ENCODE measurements at places on chromosomes 3 and 15. TPM values are rescaled to one million over a fixed set of nuclear protein-coding genes. Genes with fewer than 3 reads are reported as not detected.

Gene FBXW12
- not detected for total RNA-seq

Gene NUP210
- 5.6 TPM for total RNA-seq

Gene EOGT
- 14.2 TPM for total RNA-seq

Gene HRH1
- 13.8 TPM for total RNA-seq

Gene SCN11A
- 0.12 TPM for total RNA-seq

Gene SKOR1
- 0.47 TPM for total RNA-seq

Gene RPS17
- 981 TPM for total RNA-seq

Gene C3orf85
- total RNA-seq = 14.3 TPM

Gene TCAIM
- total RNA-seq = 19.4 TPM

Gene ITGA11
- total RNA-seq = 2.4 TPM

Gene FOXL2
- total RNA-seq = not detected

Gene P3H2
- total RNA-seq = 46.4 TPM

Gene ROPN1
- 2.0 TPM for total RNA-seq

Gene PODXL2
- 20.8 TPM for total RNA-seq

Gene DISP2
- 13.7 TPM for total RNA-seq

Gene PAQR9
- total RNA-seq = not detected

Gene CLDN1
- 2.6 TPM for total RNA-seq

Gene CCR8
- not detected for total RNA-seq

Gene BBX
- 25.0 TPM for total RNA-seq

Gene KBTBD12
- 4.6 TPM for total RNA-seq

Gene DUOX1
- total RNA-seq = 0.85 TPM

Gene UQCC5
- 11.7 TPM for total RNA-seq

Gene CCRL2
- 19.4 TPM for total RNA-seq

Gene SSUH2
- total RNA-seq = 4.5 TPM

Gene WNT7A
- not detected for total RNA-seq

Gene TJP1
- 86.4 TPM for total RNA-seq

Gene STRIT1
- total RNA-seq = not detected

Gene LRTM1
- not detected for total RNA-seq

Gene UCN2
- not detected for total RNA-seq

Gene SCAANT1
- not detected for total RNA-seq

Gene RASGRP1
- total RNA-seq = 0.84 TPM

Gene CPN2
- total RNA-seq = not detected

Gene RPL29
- total RNA-seq = 894 TPM

Gene H1-8
- not detected for total RNA-seq

Gene C3orf49
- total RNA-seq = not detected

Gene SPINT1
- total RNA-seq = 392 TPM
